ENCODE measurements at places on chromosomes 1 and 21. TPM values are rescaled to one million over a fixed set of nuclear protein-coding genes. Genes with fewer than 3 reads are reported as not detected.

Gene MMP23B
- total RNA-seq: 1.1 TPM

DNA sequence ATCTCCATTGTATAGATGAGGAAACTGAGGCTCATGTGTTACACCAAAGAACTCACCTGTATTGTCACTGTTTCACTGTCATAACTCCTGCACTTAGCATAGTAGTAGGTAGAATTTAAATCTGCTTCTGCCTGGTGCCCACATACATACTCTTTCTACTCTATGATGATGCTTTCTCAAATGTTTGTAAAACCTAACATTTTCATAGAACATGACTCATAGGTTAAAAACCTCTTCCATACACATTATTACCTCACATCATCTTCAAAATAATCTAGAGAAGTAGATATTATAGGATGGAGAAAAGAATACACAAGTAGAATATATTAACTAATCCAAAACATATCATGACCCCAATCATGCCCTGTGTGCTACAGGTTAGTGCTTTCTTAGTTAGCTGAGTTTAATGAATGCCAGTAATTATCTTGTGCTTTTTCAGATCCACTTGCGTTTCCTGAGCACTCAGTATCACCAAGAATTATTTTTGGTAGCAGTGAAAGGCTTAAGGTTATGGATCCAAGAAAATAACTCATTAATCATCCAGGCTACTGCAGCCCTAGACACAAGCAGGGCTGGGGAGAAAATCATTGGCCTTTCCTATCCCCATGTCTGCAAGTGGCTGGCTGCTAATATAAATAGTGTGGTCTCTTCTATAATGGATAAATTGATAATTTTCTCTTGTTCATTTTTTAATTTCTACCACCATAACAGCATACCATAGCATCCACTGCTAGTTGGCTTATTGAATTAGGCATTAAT lies 156.9 kb downstream of the LRRC40 start:
- no peak for DNase-seq
- H3K27ac ChIP-seq: no peak overlapping the region
- H3K27me3 ChIP-seq: no peaks in the 10 kb centered on the region
- no peaks in the 10 kb centered on the region for H3K4me1 ChIP-seq
- H3K4me3 ChIP-seq: no peak overlapping the region
- H3K36me3 ChIP-seq: no peaks in the 10 kb centered on the region

- no peak overlapping the region for H3K4me3 ChIP-seq
- H3K4me1 ChIP-seq: peaks cover 7% of the 10 kb centered on the region
- H3K27ac ChIP-seq: no peak overlapping the region
- peaks cover 13% of the 10 kb centered on the region for H3K36me3 ChIP-seq
- no peaks in the 10 kb centered on the region for H3K27me3 ChIP-seq
Observed at GRCh38 chr1:213135572-213135971, 84.5 kb downstream of the RPS6KC1 start.

GRCh38 chr1:209809611-209810010 lies 3.7 kb upstream of the IRF6 start:
- H3K36me3 ChIP-seq: no peaks in the 10 kb centered on the region
- no peak overlapping the region for H3K27ac ChIP-seq
- peaks cover 5% of the 10 kb centered on the region for H3K27me3 ChIP-seq
- DNase-seq: no peak

Gene AGL
- 19.7 TPM for total RNA-seq

DNA sequence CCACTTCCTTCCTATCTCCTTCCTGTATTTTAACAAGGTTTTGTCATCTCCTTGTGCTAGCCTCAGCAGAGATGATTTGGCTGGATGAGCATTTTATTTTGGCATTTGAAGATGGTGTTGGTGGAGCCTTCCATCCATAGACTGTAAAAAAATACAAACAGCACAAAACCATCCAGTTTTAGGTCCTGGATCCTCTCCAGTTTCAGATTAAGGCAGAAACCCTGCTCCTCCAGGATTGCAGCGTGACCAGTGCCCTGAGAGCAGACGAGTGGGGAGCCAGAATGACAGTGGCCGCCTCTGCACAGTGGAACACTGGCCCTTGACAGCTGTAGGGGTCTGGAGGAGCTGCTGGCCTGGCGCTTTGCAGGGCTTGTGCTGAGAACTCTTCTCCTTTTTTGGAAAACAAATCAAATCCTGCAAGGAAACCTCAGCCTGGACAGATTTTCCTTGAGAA lies 72.2 kb upstream of the GADD45A start:
- no peaks in the 10 kb centered on the region for H3K36me3 ChIP-seq
- H3K4me3 ChIP-seq: no peak overlapping the region
- no peak overlapping the region for H3K27ac ChIP-seq
- H3K27me3 ChIP-seq: peaks cover 5% of the 10 kb centered on the region

DNA sequence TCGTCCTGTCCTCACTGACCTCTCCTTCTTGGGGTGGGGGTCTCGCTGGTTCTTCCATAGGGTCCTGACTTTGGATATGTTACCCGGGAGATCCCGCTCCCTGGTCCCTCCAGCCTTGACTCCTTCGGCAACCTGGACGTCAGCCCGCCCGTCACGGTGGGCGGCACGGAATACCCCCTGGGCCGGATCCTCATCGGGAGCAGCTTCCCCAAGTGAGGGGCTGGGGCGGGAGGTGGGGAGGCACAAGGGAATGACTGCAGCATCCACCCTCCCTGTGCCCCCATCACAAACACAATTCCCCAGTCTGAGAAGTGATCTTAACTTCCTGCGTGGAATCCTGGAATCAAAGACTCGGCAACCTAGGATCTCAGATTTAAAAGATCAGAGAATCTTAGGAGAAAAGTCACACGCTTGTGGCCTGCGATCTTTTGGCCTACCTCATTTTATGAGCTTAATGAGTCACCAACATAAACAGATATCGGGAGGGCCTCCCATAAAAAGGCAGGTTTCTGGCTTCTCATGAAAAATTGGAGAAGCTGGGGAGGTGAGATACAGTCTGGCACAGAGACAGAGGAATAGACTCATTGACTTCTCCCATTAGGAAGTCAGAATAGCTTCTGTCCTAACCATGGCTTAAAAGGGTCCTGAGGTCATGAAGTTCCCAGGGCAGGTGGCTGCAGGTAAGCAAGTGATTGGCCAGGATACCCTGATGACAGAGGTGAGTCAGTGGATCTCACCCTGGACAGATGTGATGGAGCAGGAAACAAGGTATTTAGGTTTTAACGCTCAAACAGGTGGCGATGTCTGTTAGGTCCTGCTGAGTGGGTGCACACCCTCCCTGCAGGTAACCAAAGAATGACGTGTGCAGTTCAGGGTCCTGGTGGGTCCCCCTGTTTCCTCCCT lies 15.9 kb upstream of the PADI3 start:
- H3K27ac ChIP-seq: no peak overlapping the region
- no peak overlapping the region for H3K4me3 ChIP-seq
- H3K36me3 ChIP-seq: no peaks in the 10 kb centered on the region
- DNase-seq: no peak

Gene CLCN6
- total RNA-seq: 11.3 TPM

Gene OSCP1
- total RNA-seq: 1.8 TPM

GRCh38 chr1:17711941-17712340 lies 43.2 kb upstream of the ACTL8 start:
- no peak for DNase-seq
- no peaks in the 10 kb centered on the region for H3K36me3 ChIP-seq
- H3K27ac ChIP-seq: no peak overlapping the region
- no peaks in the 10 kb centered on the region for H3K4me1 ChIP-seq
- H3K4me3 ChIP-seq: no peak overlapping the region
- peaks cover 5% of the 10 kb centered on the region for H3K27me3 ChIP-seq

Gene HRNR
- not detected for total RNA-seq

Data from activated CD4-positive, alpha-beta memory T cell treated with anti-CD3 and anti-CD28 coated beads for 36 hours (primary cell).